ENCODE measurements at places on chromosomes 6 and 20.

- DNase-seq, result no peak
These were observed 11.3 kb downstream of the FAXC start for GRCh38 chr6:99338188-99338587.

GRCh38 chr6:5705252-5705651, 301.5 kb downstream of the NRN1 start:
- no peak for DNase-seq

DNA sequence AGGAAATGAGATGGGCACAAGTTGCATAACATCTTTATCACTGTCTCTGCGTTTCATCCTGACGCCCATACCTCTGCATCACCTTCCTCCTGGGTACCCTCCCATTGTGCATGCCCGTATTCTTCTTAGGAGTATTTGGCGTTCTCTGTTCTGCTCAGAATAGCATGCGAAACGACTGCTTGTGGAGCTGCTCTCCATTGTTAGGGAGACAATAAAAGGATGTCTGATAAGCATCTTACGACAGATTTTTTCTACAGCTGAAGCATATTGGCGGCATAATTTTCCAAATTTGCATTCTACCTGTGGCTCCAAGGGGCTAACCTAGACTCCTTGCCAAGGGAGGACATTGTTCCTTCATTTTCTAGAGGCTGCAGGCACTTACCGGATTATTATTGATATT, 118.6 kb downstream of the EDN1 start:
- no peak for DNase-seq

DNA sequence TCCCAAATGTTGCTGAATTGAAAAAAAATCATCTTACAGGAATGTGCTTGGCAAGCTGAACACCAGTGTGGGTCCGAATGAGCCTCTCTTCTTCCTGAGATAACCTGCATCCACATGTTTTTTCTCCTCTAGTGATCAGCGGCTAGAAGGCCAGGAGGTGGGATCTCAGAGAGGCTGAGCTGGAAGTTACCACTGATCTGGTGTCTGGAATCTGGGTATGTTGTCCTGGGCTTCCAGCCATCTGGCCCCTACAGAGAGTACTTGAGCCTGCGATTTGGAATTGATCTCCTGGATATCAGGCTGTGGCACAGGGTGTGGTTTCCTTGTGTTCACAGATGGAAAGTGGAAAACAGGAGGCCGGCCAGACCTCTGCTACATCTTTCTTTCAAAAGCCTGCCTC, 35.9 kb downstream of the SULF2 start:
- no peak for DNase-seq

DNA sequence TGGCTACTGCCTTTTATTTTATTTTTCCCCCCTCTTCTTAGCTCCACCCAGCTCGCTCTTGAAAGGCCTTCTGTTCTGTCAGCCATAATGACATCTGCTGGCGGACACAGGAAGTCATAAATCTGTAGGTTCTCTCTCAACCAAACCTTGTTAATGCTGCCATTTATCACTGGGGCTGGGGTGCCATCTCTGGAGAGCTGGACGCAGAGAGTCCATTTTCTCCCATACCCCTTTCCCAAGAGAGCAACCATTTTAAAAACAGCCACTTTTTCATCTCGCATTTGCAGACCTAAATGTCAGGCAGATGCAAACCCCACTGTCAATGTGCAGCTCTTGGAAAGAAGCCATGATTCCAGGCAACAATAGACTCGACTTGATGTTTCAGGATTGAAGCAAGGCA, 13.0 kb upstream of the TSHZ2 start:
- no peak for DNase-seq

- DNase-seq, result no peak
These were observed 4.0 kb downstream of the MKKS start for GRCh38 chr20:10430000-10430466.

DNA sequence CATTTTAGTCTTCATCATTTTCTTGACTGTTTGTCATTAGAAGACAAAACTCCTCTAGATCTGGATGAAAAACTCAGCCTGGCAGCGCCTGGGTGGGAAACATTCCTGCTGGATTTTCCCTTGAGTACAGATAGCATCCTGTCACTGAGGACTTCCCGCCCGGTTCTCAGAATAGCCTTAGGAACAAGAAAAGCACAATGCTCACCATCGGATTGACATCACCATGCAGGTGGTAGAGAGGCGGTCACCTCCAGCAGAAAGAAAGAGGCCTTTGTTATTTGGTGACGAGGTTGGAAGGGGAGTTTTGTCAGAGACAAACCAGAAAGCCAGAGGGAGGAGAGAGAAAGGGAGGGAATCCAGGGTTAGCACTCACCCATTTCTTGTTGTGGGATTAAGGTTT, 39.8 kb downstream of the KIF25 start:
- no peak for DNase-seq

- no peak for DNase-seq
These were observed 92.1 kb upstream of the FAM184A start for GRCh38 chr6:119170447-119171087.

- DNase-seq, result no peak
These were observed 24.8 kb downstream of the TASP1 start for GRCh38 chr20:13613917-13614316.

DNA sequence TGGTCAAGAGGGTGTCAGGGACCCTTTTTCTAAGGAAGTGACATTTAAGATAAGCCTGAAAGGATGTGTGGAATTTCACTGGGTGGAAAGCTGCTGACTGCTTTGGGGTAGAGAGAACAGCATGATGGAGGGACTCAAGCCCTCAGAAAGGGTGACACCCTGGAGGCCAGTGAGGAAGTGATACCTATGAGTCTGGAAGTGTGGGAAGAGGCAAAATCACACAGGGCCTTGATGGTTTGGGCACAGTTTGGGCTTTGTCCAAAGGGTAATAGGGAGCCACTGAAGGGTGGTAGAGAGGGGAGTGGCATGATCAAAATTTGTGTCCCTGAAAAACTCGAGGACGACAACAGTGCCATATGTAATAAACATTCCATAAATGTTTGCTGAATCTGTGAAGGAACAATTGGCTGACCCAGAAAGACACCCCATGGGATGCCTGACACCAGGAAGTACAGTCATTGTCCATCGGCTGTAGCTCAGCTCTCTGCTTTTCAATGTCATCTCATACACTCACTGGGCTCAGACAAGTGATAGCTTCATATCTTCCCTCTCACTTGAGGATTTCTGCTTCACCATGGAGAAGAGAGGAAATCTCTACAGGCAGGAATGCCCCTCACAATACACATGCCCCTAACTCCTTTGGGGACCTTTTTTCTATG, 21.3 kb downstream of the CASS4 start:
- no peak for DNase-seq

DNA sequence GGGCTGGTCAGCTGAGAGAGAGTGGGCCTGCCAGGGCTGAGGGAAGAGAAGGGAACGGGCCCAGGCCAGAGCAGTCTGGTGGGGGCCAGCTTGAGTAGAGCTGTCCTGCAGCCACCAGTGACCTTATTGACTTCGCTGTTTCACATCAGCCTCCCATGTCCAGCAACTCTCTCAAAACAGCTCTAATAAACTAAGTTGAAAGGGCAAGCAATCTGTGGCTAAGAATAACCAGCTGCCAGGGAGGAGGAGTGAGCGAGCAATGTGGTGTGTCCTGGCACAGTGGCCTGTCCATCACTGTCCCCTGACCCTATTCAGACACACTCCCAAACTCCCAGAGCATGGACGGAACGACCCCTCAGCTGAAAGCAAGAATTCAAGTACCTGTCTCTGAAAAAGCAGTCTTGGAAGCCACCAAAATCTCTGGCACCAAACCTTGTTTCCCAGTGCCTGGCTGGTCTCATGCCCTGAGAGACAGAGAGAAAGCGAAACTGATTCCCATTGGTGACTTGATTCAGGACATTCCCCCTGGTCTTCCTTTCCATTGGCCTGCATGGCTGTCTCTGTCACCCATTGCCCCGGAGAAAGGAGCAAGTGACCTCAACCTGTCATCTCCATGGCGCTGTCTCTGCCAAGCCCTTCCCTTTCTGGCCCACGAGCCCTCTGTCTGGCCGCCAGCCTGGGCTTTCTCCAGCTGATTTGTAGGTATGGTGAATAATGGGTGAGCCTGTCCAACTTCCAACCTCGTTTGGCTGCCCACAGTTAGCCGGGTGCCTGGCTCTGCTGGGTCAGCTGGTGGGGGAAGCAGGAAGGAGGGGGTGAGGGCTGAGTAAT, at the start of gene DDO:
TSS of gene DDO (minus strand) at position 490 of the 831 bp plus-strand sequence. CDS start 2,113 bp downstream, outside the sequence.
- no peak for DNase-seq

DNA sequence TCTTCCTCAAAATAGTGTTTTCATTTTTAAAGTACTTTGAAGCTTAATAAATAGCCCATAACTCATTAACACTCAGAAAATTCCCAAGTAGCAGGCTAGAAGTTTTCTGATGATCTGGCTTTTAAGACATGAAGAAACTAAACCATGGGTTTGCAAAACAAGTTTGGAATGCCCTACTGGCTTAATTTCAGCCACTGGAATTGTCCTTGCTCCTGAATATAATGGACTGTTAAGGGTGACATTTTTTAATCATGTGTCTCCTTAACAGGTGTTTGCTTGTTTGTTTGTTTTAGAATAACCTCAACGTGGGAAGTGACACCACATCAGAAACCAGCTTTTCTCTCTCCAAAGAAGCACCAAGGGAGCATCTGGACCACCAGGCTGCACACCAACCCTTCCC, 49.1 kb downstream of the ISM1 start:
- no peak for DNase-seq

DNA sequence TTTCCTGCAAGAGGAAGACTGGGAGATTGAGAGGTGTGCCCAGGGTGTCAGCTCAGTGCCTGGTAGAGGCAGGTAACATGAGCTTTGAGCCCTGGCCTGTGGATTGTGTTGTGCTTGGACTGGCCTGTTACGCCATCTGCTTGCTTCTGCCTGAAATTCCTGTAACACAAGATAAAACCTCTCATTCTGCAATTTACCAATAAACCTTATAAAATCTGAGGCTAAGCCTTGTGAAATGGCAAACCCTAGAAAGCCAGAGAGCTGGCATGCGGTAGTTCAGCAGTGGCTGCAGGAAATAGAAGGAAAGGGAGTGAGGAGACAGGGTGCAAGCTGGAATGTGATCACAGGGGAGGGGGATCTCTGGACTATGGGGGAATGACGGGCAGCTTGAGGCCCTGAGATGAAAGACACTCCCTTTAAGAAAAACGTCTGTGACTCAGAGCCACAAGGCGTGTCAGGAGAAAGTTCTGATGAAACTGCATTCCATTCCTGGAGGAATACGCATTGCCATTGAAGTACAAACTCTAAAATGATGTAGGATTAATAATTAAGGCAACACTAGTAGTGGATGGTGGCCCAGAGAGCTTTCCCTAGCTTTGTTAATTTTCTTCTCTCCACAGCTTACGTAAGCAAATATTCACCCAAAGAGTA, 26.3 kb upstream of the TFAP2A start:
- DNase-seq, result no peak

GRCh38 chr6:98384801-98385200, 449.6 kb upstream of the POU3F2 start:
- DNase-seq, result no peak

- DNase-seq, result no peak
These were observed 47.1 kb downstream of the ELMO2 start for GRCh38 chr20:46359233-46359751.
